HT1080 (cell line): ENCODE measurements at places on chromosomes 6 and 20.

GRCh38 chr20:57395111-57395966 is 4.1 kb downstream of the RBM38 start:
- no peak for DNase-seq

GRCh38 chr6:24779416-24780016 is 4.8 kb downstream of the GMNN start:
- no peak for DNase-seq

- DNase-seq: no peak
Measured at GRCh38 chr6:9020001-9020400, 584.7 kb upstream of the SLC35B3 start.

DNA sequence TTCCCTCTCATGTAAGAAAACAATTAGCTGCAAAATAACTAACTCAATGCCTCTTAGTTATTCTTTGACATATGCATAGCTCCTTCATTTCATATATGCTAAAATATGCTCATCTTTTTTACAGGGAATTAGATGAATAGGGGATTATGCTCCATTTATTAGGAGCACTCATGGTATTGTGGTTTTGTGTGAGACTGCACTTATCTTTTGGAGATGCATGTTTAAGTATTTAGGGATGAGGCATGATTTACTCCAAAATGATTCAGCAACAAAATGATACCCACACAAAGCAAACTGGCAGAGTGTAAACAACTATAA is 8.8 kb downstream of the BNIP5 start:
- no peak for DNase-seq

DNA sequence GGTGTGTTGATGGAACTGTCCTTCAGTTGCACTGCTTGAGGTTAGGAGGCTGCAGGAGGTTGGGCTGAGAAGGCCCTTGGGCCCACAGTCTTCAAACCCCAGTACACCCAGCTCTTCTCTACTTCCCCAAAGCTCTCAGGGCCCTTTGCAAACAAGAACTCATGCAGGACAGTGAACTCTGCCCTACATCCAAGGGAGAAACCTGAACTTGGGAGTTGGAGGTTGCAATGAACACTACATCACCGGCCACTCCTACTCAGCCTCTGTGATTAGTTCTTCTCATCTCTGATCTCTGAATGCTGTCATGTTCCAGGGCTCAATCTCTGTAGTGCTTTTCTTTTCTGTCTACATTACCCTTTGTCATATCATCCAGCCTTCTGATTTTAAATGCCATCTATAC is 148.5 kb upstream of the PDE7B start:
- DNase-seq: no peak

DNA sequence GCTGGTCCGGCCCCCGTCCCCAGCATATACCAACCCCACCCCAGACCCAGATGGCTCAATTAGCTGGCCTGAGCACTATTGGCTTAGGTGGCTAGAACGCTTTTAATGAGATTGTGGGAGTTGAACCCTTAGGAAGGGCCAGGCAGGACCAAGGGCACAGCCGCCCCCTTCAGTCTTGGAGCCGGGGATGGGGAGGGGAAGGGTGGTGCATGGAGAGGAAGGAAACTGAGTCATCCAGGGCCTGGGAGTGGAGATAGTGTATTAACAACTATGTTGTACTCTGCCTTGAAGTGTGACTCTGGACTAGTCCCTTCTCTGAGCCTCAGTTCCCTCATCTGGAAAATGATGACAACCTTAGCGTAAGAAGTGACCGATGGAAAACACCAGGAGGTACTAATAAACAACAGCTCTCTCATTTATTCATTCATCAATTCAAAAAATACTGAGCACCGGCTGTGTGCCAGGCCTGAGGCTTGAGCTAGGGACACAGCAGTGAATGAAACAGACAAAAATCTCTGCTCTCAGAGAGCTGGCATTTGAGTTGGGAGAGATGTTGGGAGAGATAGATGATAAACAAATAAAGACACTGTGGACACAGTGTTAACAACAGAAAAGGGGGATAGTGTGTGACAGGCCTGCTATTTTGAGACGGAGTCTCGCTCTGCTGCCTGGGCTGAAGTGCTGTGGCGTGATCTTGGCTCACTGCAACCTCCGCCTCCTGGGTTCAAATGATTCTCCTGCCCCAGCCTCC is 11.5 kb downstream of the PEDS1 start:
- no peak for DNase-seq

DNA sequence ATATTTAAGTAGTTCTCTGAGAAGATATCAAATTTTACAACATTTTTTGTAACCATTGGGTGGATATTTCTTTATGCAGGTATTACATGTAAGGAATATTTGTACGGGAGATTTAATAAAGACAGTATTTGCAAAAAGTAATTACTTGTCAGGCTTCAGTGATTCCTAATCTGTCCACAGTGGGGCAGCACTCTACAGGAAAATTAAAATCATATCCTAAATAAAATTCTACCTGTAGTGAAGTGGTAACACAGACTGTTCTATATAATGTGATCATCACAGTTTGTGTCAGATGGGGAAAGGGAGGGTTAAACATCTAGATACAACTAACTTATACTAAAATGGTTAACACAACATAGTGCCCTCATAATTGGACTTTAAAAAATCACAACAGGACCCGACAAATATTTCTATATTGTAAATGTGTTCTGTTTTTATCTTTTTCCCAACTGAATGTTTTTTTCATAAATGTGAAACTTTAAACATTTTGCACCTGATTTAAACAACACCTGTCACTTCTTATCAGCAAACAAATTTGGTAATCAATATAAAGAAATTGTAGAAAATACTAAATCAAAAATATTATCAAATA is 145.6 kb upstream of the MANEA start:
- peak; percentile 12 for DNase-seq

- no peak for DNase-seq
Measured at GRCh38 chr6:3757241-3757641, 5.7 kb upstream of the PXDC1 start.

GRCh38 chr6:28693751-28694443 is 168.2 kb downstream of the GPX5 start:
- DNase-seq: no peak

DNA sequence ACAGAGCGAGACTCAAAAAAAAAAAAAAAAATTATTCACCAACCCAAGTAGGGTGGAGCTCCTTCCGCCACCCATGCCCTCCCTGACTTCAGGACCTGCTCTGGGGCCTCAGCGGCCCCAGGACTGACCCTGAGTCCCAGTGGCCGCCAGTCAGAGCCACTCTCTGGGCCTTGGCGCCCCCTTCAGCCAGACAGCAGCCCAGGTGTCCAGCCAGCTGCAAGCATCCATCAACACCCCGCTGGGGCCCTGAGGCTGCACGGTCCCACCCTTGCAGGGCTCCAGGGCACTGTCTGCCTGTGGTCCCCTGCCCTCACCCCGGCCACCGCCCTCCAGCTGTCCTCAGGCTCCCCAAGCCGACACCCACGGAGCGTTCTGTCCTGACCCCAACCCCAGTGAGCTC is 11.4 kb upstream of the KCNQ2 start:
- no peak for DNase-seq

- peak; percentile 72 for DNase-seq
Measured at GRCh38 chr20:49310705-49311104, 32.8 kb upstream of the ZNFX1 start.

- DNase-seq: peak; percentile 95
Measured at GRCh38 chr6:26594730-26595632, 1.8 kb upstream of the ABT1 start.

GRCh38 chr6:68911811-68912210 is 276.7 kb downstream of the ADGRB3 start:
- DNase-seq: no peak

DNA sequence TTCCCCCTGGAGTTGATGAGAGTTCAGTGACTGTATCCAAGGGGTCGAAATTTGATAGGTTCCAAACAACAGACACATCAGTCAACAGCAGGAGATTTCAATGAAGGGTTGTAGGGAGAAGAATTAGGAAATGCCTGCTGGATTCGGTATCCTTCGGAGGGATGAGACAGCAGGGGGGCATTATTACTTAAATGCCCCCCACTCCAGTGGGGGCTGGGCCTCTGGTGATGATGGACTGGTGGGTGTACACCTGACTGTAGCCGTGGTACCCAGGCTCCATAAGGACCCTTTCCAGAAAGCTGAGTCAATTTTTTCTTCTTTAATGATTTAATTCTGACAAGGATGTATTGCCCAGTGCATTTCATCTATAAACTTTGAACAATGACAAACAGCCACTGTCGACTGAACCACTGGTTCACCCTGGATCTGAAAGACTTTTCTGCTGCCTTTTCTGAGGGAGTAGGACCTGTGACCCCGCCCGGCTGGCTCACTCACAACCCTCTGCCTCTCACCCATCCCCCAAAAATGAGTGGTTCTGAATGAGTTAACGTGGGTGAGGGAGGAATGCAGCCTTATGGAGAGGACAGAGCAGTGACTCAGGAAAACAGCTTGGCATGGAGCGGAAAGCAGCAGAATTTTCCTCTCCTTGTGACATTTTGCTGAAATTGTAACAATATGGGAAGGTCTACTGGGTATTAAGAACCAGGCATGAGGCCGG is 41.0 kb downstream of the ZMYND8 start:
- peak; percentile 93 for DNase-seq

GRCh38 chr20:42609618-42610017 is 580.1 kb downstream of the PTPRT start:
- DNase-seq: no peak

GRCh38 chr20:33273117-33273851 is 9.7 kb upstream of the BPIFB1 start:
- DNase-seq: peak; percentile 11

- DNase-seq: no peak
Measured at GRCh38 chr6:14194483-14194882, 76.9 kb downstream of the CD83 start.

DNA sequence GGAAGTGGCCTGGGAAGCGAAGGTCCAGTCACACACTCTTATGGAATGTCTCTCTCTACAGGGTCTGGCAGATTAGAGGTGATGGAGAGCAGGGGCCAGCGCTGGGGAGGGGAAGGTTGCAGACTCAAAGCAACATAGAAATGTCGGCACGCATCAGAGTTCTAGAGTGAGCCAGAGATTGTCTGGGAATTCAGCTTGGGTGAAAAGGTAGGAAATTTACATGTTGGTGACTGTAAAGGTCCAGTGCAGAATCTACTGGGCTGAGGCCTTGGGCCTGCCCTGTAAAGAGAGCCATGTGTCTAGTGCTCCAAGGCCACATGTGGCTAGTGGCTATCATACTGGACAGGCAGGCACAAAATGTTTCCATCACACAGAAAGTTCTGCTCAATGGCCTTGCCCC is 80.8 kb downstream of the FOXA2 start:
- DNase-seq: no peak

DNA sequence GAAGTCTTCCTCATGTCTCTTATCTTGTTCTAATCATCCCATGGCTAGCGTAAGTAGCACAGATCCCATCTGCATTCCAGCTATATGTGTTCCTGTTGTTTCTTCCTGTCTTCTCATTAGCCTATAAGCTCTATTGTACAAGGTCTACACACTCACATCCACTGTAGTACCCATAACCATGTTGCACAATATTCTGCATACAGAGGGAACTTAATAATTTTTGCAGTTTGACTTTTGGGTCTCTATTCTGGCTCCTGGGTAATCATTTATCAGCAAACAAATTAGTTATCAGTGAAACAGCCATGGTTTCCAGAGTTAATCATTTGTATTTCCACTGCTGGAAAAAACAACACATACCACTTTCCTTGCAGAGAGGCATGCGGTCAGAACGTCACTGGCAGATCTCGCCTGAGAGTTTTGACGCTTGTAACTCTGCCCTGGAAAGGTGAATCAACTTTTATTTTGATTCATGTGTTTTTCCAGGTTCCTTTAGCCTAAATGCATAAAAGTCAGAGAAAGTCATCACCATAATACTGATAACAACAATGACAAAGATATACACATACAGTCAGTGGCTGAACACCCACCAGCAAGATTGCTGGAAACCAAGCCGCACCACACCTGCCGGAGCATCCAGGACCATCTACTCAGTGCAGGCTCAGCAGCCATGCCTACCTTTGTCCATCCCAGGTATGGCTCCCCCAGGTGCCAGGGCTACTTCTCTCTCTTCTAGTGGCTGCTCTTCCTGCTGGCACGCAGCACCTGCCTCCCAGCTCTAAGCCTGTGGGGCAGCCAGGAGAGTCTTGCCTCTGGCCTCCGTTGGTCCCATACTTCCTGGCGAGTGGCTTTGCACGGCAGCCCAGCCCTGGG is 158.2 kb downstream of the QRSL1 start:
- DNase-seq: no peak

GRCh38 chr6:48449002-48449401 is 338.0 kb upstream of the PTCHD4 start:
- DNase-seq: peak; percentile 15
